Cerebellum (tissue), 4 donors: ENCODE measurements at places on chromosomes 1 and 21.

DNA sequence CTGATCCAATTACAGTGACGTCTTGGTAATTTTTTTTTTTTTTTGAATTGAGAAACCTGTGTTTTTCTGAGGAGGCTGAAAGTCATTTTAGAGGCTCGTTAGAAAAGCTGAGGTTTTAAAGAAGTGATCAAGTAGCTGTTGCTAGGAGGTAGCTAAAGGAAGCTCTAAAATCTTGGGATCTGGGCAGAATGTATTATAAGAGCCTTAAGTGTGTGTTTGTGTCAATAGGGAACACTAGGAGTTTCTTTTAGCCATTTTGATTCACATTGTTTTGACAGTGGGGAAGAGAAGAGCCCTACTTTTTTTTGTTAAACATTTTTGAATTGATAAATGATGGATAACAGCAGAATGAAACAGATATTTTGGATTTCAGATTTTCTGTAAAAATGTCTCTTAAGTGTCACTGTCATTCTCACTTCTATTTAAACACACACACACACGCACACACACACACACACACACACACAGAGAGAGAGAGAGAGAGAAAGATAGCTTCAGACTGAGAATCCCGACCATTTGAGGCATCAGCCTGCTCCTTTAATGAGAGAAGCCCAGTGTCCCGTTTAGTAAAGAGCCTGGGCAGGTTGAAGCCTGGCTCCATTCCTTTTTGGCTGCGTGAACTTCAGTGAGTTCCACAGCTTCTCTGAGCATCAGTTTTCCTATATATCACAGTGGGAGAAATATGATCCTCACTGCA, 79.1 kb upstream of the GPR88 start:
- DNase-seq, result no peak

DNA sequence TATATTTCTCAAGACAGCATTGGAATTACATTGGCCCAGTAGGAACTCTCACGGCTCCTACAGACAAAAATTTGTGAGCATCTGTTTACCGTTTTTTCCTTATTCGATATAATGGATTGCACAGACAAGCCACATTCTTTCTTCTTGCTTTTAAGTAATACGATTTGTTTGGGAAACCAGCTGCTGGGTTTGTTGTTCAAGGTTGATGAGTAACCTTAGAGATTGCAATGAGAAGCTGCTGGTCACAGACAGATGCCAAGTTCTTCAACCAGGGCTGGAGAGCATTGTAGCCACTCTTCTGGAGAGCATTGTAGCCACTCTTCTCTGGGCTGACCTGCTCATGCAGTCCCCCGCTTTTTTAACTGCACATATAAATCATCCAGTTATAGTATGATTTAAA, 1.4 kb upstream of the MIA3 start:
- no peak for DNase-seq

DNA sequence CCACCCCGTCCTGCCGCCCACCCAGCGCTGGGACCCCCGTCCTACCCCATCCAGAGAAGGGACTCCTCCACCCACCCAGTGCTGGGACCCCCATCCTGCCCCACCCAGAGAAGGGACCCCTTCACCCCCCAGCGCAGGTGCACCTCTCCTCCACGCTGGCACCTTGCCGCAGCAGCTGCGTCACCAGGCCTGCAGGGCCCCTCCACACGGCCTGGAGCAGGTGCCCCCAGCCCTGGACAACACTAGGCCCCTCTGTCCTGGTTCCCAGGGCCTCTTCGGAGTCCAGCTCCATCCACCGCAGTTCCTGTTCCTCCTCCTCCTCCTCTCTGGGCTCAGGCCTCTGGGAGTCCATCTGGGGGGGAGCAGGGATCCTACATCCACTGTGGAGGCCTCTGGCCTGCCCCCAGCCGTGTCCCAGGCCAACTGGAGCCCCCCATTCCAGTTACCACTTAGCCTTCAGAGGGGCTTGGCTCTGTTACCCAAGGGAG, 378 bp downstream of the ANKRD65 start:
- no peak for DNase-seq

DNA sequence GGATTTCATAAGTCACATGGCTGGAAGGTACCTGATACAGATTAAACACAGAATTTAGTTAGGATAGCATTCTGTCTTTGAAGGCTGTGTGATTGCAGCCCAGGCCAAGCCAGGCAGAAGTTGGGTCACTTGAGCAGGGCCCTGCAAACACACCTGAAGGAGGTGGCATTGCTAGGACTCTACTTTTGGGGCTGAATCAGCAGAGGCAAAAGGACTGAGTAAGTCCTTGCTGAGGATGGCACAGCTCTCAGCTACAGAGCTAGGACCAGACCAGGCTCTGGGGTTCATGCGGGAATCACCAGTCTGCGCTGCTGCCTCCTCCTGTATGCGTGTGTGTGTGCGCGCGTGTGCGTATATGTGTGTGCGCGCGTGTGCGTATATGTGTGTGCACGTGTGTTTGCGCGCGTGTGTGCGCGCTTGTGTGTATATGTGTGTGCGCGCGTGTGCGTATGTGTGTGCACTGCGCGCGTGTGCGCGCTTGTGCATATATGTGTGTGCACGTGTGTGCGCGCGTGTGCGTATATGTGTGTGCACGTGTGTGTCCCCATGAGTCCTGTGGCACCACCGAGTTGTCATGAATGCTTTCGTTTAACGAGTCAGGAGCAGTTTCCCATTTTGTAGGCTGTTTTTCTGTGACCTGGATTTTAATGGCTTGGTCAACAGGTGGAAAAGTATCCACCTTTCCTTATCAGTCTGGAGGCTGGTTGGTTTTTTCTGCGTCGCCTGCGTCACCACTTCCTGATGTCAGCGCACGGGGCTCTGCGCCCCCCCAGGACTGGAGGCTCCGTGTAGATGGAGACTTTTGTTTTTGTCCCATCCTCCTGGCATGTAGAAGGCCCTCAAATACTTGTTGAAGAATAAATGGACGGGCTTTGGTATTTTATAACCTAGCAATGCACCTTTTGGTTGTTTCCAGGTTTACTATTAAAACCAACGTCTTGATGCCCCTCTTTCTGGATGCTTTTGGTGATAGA, 34.7 kb downstream of the ADARB1 start:
- DNase-seq, result no peak

GRCh38 chr1:38125016-38125415, 78.4 kb upstream of the POU3F1 start:
- DNase-seq, result no peak

DNA sequence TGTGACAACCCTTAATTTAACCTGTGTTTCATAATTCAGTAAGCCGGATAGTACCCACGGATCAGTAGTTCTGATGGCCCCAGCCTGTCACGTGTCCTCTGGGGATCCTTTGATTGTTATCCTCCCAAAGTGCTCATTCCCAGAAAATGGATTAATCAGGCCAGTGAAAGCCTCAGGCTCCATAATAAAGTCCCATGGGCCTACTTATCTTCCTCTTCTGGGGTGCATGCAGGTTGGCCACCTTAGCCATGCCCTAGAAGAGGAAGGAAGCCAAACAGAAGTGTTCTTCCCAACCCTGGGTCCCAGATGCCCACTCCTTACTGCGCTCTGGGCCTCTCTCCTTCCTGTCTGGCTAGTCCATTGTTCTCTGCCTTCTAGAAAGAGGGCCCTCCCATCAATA, 146.1 kb downstream of the EDEM3 start:
- no peak for DNase-seq

GRCh38 chr1:78840453-78841271, 165.9 kb downstream of the ADGRL4 start:
- no peak for DNase-seq

GRCh38 chr1:94106716-94107115, 14.2 kb downstream of the ABCA4 start:
- DNase-seq, result no peak

- DNase-seq, result no peak
These were observed 390.4 kb upstream of the ADGRL4 start for GRCh38 chr1:79396901-79397300.

- DNase-seq, result no peak
These were observed 27.2 kb downstream of the AK5 start for GRCh38 chr1:77308889-77309621.

- no peak for DNase-seq
These were observed 196.7 kb upstream of the DAB1 start for GRCh38 chr1:57620605-57621004.

DNA sequence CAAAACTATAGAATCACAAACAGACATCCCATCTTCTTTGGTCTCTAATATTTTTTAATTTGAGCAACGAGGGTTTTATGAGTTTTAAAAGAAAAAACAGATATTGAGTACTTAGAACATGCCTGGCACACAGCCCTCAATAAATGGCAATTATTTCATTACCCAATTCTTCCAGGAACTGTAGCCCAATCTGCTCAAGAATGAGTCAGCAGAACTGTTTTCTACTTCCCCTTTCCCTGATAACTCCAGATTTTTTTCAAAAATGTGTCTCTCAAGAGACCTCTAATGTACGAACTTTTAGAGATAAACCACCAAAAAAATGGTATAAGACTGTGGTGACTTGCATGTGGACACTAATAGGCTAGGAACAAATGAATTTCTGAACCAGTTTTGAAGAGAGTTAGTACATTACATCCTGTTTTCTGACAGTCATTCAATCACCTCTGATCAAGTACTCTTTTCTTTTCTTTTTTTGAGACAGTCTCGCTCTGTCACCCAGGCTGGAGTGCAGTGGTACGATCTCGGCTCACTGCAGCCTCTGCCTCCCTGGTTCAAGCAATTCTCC, 11.5 kb downstream of the ABL2 start:
- DNase-seq, result no peak

GRCh38 chr1:20633190-20634064, at the start of gene PINK1:
PINK1 (plus strand) TSS chr1:20633458; CDS start chr1:20633549, 91 bp downstream.
- DNase-seq, result peak; percentile 92

- DNase-seq, result no peak
These were observed 169.5 kb upstream of the GALNT2 start for GRCh38 chr1:229897501-229897900.

- no peak for DNase-seq
These were observed 22.3 kb upstream of the SPSB1 start for GRCh38 chr1:9270290-9270883.

GRCh38 chr1:239922778-239923522, 168.7 kb upstream of the FMN2 start:
- DNase-seq, result no peak
